ENCODE measurements at places on chromosomes 6 and 20. TPM values are rescaled to one million over a fixed set of nuclear protein-coding genes. Genes with fewer than 3 reads are reported as not detected.

DNA sequence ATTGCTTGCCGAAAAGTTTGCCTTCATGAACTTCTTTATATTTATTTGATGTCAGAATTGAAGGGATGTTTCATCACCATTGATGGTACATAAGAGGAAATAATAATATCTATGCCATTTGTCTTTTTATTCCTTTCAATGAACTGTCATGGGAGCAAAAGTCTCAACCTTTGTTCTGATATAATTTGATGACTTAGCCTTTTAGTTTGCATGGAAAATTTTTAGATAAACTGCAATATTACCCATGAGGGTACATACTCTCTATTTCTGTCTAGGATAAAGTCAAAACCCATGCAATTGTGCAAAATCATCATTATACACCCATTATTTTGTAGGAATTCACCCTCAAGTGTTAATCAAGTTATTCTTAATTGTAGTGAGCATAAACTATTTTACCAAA lies 15.9 kb downstream of the TBXT start:
- DNase-seq: no peak

Gene GABRR1
- not detected for total RNA-seq

DNA sequence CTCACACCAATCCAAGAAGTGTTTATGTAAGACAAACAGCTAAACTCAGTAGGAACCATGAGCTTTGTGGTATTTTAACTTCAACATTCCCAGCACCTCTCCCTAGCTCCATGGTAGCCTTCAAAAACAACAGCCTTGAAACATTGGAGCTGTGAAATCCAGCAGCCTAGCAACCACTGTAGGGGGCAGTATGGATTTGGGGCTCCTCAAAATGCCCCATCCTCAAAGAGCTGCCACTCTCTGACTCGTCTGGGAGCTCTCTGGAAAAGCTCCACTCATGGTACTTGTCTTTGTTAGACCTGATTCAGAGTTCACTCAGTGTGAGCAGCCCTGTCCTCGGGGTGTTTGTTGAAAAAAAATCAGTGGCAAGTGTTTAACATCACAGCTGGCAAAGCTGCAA lies 82.9 kb downstream of the KIF6 start:
- no peak for DNase-seq

DNA sequence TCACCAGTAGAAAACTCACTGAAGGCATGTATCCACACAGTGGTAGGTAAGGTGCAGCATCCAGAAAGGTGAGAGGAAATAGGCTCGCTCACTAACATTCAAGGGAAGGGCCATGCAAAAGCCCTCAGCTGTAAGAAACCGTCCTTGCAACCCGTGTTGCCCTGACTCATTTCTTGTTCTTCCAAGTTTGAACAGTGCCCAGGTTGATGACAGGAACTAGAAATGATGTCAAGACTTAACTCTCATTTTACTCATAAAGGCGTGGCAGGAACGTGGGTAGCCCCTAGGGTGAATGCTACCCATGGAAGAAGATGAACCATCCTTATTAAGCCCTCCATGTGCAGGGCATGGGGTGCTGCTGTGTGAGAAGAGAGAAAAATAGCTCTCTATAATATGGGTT lies 187.6 kb downstream of the CD83 start:
- no peak for DNase-seq

DNA sequence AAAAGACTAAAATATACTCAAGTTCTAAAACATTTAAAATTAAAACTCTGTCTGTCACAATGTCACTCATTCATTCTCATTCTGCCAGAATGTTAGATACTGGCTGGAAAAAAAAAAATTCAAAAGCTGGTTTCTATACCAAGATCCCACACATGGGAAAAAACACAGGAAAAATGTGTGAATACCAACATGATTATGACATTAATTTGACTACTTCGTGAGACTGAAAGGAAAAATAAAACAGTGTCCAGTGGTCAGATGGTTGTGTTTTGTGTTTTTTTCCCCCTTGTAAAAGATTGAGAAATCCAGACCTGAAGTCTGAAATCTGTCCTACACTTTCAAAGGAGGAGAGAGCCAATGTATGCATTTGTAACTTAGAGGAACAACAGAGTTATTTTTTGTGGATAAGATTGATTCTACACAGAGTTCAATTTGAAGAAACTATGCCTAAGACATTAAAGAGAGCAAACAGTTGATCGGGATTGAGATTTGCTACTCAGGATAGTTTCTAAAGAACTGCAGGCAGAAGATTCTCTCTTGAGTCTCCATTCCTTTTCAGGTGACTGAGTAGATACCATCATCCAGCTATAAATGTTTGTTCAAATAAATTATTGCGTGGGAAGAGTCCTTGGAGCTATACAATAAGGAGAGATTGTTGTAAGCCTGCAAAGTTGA lies 39.2 kb upstream of the TXLNB start:
- DNase-seq: no peak

DNA sequence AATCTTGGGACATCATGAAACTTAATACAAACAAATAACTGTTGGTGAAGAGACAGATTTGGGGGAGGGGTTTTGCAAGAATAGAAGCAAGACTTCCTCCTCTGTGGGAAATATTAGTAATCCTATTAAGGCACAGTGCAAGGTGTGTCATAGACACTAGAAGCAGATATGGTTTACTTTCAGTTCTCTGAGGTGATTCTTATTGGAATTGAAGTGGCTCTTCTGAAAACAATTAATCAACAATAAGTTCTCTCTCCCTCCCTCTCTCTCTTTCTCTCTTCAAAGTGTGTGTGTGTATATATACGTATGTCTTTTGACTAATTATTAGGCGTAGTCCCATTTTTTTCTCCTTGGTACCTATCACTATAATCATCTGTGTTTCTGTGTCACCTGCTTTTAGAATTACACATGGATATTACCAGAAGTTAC lies 99.8 kb downstream of the HIVEP2 start:
- no peak for DNase-seq

- no peak for DNase-seq
Measured at GRCh38 chr20:24995741-24996448, 3.3 kb upstream of the APMAP start.

Gene CCN5
- not detected for total RNA-seq

DNA sequence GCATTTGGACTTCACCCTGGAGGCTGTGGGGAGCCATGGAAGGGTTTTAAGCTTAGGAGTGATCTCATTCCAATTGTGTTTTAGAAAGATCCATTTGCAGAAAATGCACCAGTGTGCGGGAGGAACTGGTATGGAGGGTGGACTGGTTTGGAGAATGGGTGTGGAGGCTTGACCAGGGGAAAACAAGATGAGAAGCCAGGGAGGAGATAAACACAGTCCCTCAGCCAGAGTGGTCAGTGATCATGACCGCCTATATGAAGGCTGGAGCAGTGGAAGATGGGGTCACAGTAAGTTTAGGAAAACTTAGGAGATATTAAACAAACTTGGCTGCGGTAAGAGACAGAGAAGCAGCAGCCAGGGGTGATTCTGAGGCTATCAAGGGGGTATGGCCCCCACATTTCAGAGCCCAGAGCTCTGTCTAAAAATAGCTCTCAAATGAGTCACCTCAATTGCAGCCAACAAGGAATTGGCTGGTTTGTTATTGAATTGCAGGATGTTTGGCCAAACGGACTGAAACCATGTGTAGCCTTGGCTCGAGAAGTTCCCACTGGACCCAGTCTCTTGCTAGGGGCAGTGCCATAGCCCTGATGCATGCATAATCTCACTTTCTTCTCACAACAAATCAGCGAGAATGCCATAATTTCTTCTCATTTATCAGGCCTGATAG lies 159.9 kb upstream of the TOP1 start:
- DNase-seq: no peak

- no peak for DNase-seq
Measured at GRCh38 chr6:79186564-79186963, 47.9 kb downstream of the HMGN3 start.

GRCh38 chr6:157060440-157060952 lies 262.8 kb downstream of the TMEM242 start:
- DNase-seq: no peak

DNA sequence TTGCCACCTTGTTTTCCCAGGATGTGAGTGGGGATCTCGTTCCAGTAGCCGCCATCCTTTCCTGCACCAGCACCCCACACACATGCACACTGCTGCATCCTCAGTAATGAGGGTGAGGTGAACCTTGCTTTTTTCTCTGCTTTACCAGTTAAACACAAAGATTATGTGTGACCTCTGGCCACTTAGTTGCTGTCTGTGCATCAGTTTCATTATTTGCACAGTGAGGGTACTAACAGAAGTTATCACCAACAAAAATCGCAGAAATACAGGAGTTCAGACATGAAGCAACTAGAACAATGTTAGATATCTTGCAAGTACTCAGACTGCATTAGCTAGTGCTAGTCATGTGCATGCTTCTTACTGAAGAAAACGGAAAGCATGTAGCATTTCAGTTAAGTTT lies 17.4 kb upstream of the DACT2 start:
- DNase-seq: no peak

DNA sequence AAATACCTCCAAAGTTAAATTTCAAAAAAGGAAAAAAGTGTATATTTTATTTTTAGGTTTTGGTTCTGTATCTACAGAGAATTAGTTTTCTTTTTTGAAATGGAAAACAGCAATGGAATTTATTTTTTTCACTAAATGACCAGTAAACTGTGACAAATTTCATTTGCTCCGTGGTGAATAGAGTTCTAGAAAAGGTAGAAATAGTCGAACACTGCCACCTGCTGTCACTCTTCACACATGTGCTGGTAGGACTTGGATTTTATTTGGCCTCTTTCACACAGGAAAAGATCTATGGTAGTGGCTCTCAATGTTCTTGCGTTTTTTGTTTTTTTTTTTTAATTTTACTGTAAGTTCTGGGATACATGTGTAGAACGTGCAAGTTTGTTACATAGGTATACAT lies 312.5 kb downstream of the EYA4 start:
- peak; percentile 43 for DNase-seq

DNA sequence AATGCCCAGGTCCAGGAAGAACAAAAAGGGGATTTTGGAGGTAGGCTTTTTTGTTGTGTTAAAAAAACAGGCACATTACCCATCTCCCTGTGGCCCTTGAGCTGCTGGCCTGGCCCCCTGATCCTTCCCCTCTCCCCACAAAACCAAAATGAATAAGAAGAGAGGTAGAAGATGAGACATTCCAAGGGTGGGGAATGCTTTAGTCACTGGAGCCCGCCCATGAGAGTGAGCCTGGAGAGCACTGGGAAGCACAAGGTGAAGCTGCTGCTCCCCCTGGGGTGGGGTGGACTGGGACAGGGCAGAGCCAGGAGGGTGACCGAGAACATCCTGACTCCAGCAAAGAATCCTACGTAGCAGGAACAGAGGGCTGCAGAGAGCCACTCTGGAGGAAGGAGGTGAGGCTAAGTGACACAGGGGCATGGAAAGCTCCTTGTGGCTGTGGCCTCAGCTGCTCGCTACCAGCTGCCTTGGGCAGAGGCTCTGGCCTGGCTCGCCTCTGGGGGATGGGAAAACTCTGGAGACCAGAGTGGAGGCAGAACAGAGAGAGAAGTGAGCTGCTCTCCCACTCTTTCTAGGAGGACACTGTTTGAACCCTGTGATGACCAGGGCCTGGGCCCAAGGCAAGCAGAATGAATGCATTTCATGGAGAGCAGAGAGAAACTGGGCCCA lies 48.3 kb downstream of the AKAP7 start:
- no peak for DNase-seq

- DNase-seq: no peak
Measured at GRCh38 chr6:31350196-31351032, 6.6 kb downstream of the HLA-B start.

DNA sequence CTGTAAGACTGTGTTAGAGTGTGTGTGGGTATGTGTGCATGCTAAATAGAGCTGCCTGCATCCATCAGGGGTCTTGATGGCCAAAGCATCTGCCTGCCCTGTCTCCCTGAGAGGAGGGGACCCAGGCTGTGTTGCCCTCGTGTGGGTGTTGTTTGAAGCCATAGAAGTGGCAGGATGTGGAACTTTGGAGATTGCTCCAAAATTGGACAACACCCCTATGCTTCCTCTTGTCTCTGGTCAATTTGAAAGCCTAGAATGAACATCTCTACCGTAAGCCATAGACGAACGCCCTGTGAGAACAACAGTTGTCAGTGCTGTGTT lies 82.6 kb downstream of the ASXL1 start:
- DNase-seq: no peak

GRCh38 chr6:7052443-7053011 lies 55.2 kb upstream of the RREB1 start:
- DNase-seq: peak; percentile 26

- DNase-seq: no peak
Measured at GRCh38 chr20:63448031-63448430, 24.4 kb downstream of the KCNQ2 start.

Gene SGK2
- total RNA-seq: 0.85 TPM

DNA sequence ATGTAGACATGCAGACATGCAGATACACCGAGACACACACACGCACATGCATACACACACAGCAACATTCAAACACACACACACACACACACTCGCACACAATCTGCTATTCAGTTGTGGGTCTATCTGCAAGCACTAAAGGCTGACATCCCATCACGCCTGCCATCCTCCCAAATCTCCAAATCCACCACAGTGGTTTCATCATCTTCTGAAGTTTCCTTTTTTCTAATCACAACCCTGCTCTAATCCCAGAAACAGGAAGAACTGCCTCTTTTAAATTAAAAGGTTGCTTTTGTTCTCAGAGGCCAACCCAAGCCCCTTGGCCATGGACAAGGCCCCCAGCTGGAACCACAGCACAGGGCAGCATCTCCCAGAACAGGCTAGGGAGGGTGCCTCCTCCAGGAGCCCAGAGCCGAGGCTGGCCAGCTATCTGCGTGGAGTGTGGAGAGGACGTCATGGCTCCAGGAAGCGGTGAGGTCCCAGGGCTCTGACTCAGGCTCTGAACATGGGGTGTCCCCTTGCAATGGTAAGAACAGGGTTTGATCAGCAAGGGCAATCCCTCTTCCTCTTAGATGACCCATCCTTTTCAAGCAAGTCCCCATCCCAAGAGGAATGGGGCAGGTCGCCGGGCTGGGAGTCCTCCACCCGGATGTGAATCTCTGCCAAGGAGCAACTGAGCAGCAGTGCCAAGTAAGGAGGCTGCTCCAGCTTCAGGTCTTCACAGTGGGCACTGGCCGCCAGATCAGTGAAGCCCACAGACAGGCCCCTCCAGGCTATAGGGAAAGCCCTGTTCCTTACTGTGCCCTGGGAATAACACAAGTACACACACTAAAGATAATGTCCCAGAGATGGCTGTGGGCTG lies 14.7 kb downstream of the FOXF2 start:
- DNase-seq: no peak

DNA sequence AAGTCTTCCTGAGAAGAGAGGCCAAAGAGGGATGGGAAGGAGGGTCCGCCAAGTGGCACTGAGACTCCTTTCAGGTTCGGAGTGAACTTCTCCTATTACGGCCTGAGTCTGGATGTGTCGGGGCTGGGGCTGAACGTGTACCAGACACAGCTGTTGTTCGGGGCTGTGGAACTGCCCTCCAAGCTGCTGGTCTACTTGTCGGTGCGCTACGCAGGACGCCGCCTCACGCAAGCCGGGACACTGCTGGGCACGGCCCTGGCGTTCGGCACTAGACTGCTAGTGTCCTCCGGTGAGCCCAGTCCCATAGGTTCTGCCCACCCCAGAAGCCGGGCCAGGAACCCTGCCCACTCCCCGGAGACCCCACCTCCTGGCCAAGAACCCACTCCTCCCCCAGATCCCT lies 4.1 kb downstream of the SLC22A7 start:
- no peak for DNase-seq
